ENCODE measurements at places on chromosomes 16 and 17.

DNA sequence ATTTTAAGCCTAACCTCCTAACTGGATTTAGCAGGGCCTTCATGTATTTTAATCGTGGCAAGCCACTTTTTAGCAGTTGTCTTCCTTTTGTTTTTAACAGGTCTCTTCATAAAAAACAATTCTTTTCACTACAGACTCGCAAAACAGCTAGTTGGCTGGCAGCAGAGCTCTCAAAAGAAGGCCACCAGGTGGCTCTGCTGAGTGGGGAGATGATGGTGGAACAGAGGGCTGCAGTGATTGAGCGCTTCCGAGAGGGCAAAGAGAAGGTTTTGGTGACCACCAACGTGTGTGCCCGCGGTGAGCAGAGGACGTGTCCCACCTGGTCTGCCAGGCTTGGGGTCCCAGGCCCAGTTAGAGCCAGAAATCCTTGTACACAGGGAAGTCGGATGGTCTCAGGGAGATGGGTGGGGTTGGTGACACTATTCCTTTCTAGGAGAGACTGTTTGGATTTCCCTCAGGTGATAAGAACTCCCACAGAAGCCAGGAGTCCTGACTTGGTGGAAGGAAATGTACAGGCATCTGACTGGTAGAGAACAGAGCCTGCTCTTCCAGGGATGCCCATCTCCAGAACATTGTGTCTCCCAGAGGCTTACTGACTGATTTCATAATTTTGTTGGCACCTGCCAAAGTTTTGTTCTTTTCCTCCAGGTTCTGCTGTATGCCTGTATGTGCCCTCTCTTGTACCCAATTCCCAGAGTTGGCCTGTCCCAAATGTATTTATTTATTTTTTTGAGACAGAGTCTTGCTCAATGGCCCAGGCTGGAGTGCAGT lies 14.9 kb upstream of the DDX19A start:
- DNase-seq: no peak

DNA sequence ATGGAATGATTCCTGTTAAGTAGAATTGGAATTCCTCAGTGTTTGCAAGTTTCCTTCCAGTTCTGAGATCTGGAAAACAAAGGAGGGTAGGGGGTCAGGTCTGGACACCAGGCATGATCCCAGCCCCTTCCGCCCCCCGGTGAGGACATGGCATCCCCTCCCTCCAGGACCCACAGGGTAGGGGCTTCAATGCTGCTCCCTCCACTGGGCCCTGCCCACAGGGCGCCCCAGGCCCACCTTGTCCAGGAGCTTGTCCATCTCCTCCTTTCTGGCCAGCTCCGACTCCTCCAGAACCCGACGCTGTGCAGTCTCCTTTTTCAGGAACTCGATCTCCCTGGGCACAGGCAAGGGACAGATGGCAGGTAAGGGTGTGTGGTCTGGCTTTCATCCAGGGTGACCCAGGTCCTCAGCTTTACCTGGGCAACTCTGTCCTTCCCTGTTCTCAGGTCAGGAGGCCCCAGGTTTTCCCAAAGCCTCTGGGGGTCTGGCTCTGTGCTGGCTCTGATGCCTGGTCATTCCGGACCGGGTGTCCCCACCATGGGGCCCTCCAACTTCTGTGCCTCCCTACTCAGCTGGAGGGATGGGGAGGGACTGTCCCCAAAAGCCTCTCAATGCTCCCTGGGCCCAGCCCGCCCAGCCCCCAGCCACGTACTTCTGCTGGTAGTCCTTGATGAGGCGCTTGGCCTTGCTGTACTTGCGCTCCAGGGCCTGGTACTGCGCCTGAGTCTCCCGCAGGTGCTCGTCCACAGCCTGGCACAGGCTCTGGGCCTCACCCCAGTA lies 5.5 kb upstream of the SAMD14 start:
- no peak for DNase-seq

GRCh38 chr17:45575126-45575885 lies 84.8 kb upstream of the PLEKHM1 start:
- no peak for DNase-seq

DNA sequence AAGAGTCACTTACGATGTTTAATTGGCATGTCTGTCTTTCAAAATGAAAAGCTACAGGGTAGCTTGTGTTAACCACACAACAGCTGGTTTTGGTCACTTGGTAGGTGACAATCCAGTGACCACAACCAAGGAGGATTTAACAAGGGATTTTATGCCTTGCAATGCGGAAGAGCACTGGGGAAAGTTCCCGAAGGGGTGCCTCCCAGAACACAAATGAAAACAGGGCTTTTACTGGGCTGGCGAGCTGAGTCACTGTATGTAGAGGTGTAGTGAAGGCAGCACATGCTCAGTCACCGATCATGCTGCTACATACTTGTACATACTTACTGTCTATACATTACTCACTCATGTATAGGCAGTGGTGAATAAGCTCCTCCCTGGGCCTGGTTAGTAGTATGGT lies 483.5 kb downstream of the CDH13 start:
- DNase-seq: no peak

DNA sequence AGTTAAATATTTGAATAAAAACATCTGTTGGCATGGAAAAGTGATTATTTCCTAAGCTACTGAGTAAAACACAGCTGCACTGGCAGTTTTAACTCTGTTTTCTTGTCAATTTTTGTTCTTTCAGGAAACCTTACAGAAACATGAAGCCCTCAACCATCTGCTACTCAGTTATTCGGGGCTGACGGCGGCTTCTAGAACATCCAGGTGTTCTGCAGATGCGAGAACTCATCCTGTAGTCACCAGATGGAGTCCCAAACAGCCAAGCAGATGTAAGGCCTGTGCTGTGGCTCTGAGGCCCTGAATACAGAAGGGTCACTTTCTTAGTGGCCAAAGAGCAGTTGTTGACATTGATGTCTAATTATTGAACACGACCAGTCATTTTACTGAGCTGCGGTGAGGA lies 15.5 kb downstream of the ARSG start:
- no peak for DNase-seq

DNA sequence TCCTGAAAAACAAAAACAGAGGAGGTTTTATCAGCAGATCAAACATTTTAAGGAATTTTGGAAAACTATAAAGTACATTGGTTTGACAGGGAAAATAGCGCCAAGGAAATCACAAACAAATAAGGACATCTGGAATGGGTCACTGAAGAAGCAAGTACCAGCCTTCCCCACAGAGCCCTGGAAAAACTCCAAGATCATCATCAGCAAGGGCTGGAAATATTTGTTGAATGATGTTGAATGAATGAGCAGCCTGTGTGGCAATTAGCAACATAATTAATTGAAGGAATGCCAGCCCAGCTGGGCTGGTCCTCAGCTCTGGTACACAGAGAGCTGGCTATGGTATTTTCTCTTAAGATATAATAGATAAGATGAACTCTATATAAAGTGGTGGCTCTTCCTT lies 290.4 kb downstream of the HS3ST3A1 start:
- no peak for DNase-seq

GRCh38 chr16:67268136-67268579 lies 11.2 kb upstream of the PLEKHG4 start:
- no peak for DNase-seq

DNA sequence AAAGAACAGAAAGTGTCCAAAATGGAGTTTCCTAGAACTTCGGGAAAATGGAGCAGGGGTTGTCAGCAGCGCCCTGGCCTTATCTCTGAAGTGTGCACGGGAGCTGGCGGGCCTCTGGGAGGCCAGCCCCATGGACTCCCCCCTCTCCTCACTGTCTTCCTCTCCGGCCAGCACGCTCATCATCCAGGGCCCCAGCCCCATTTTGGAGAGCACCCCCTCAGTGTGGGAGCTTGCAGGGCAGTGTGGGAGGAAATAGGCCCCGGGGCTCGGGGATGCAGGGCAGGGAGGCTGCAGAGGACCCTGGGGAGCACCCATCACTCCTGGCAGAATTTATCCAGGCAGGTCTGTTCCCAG lies 4.9 kb upstream of the PABPN1L start:
- DNase-seq: no peak

- no peak for DNase-seq
Measured at GRCh38 chr17:65990593-65990992, 201.3 kb downstream of the CEP112 start.

DNA sequence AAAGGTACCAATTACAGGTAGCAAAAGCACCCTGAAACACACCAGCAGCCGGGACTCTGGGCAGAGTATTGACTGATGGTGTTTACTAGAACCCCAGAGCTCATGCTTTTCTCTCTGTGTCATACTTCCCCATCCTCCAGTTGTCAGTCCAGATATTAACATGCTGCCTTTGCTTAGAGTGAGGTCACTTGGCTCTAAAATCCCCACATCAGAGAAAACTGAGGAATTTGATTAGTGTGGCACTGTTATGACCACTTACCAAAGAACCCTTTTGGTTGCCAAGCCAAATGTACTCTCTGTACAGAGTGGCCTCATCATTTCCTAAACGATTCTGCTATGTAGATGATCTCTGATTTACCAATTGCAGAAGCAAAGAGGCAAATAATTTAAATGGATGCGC lies 80.4 kb downstream of the ABCC12 start:
- no peak for DNase-seq

DNA sequence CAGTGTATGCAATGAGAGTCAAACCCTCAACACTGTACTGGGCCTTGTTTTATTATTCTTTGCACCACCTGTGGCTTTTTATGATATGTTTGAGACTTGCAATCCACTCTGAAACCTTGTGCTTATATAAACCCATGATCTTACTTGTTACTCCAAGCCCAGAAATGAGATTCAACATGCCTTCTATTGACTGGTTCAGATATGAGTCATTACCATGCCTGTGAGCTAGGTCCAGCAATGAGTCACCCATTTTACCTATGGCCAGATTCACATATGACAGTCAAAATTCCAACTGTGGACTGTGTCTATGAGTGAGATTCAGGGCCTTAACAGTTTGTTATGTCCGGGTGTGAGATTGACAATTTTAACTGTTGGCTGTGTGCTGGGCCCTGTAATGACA lies 1846.1 kb downstream of the TP53TG3F start:
- DNase-seq: no peak

GRCh38 chr17:75481194-75482068 lies 25.0 kb downstream of the TMEM94 start:
- no peak for DNase-seq

DNA sequence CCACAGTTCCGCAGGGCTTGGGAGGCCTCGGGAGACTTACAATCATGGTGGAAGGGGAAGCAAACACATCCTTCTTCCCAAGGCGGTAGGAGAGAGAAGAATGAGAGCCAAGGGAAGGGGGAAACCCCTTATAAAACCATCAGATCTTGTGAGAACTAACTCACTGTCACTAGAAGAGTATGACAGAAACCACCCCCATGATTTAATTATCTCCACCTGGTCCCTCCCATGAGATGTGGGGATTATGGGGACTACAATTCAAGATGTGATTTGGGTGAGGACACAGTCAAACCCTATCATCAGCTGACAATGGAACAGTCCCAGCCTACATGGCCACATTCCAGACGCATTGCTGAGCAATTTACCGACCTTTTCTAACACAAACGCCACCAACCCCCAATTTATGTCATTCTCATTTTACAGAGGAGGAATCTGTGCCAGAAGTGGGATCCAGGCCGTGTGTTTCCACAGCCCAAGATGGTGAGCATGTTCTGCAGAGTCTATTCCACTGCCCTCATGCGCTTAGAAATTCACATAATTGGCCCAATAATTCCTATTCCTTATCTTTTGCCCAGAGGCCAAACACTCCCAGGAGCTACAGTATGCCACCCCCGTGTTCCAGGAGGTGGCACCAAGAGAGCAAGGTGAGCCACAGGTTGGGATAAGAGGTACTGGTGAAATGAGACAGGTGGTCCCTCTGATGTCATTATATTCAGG lies 17.3 kb downstream of the MILR1 start:
- DNase-seq: no peak

- DNase-seq: no peak
Measured at GRCh38 chr16:48619547-48619946, 9.6 kb upstream of the N4BP1 start.

DNA sequence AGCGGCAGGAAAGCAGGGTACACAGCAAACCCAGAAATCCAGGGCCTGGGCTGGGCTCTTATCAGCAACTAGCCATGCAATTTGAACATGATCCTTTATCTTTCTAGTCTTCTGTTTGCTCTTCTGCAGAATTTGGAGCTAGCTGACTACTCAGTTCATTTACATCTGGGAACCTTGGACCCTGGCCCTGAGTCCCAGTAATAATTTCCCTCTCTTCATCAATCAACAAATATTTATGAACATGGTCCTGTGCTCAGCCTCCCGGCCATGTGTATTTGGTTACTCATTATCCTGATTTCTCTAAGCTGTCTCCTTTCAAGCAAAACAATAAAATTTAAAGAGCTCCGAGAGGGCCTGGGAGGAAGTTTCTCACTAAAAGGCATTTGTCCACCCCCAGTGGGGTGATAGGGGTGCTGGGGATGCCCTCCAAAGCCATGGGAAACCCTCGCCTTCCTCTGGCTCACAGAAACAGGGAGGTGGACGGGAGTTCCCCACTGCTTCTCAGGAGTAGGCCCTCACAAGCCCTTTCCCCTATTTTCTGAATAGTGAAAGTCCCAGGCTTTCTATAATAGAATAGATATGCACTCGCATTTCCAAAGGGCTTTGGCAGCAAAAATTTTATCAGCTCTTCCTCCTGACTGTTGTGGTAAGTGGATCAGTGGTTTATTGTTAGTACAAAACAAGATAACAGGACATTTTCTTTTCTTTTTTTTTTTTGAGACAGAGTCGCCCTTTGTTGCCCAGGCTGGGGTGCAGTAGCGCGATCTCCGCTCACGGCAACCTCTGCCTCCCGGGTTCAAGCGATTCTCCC lies 6.9 kb upstream of the WDR59 start:
- DNase-seq: no peak

DNA sequence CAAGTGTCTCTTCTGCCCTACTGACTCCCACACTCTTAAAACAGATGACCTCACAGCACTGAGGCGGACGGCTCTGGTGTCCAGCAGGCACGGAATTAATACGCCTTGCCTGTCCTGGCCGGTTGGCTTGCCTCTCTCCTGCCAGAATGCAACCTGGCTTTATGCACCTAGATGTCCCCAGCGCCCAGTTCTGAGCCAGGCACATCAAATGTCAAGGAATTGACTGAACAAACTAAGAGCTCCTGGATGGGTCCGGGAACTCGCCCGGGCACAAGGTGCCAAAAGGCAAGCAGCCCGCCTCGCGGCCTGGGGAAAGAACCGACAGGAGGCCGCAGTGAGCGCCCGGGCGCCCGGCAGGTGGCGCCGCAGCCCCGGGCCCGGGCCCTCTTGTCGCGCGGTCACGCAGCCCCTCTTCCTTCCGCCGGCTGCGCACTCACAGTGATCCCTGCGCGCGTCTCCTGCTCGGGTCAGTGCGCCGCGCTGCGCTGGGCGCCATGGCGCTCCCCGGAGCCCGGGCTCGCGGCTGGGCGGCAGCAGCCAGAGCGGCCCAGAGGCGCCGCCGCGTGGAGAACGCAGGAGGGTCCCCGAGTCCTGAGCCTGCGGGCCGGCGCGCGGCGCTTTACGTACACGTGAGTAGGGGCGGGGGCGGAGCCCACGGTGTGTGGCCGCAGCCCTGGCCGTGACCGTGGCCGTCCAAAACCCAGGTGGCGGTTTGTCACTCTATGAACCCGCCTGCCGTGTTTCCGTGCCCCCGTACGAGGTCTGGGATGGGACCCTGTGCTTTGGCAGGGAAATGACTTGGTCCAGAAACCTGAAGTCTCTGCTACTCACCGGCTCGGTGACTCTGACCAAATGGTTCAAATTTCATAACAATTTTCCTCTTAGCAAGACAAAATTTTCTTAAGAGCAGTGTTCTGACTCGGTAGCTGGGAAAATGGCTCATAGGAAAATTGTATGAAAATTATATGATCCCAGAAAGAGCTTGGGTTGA lies at the start of gene RSAD1:
RSAD1 (plus strand) TSS at position 470 of the 991 bp plus-strand sequence; CDS start at position 495, 25 bp downstream.
- peak; percentile 84 for DNase-seq
